PC-9 (cell line): ENCODE measurements at places on chromosomes 16 and 17. TPM values are rescaled to one million over a fixed set of nuclear protein-coding genes. Genes with fewer than 3 reads are reported as not detected.
A peak's percentile ranks its signal among the peaks of the same experiment; 100 is the strongest.

The PIRT gene
- not detected in 2 replicates for total RNA-seq

The USP22 gene
- total RNA-seq, result 291 and 296 TPM in 2 replicates

- no peak for DNase-seq
Observed at GRCh38 chr17:30824002-30824355, 513 bp downstream of the CRLF3 start.

DNA sequence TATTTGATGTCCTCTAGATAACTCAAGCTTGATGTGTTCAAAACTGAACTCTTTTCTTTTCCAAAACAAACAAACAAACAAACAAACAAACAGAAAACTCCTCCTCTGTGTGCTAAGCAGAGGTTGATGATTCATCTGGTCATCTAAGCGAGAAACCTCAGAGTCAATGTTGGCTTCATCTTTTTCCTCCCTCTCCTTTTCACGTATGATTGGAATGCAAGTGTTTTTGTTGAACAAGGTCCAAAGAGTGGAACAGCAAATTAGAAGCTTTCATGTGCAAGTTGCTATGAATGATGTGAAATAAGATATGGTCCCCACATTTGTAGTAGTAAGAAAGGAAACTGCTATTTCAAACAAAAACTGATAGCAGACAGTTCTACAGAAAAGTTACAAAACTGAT, 52.5 kb downstream of the TBX4 start:
- peak; percentile 72 for DNase-seq

DNA sequence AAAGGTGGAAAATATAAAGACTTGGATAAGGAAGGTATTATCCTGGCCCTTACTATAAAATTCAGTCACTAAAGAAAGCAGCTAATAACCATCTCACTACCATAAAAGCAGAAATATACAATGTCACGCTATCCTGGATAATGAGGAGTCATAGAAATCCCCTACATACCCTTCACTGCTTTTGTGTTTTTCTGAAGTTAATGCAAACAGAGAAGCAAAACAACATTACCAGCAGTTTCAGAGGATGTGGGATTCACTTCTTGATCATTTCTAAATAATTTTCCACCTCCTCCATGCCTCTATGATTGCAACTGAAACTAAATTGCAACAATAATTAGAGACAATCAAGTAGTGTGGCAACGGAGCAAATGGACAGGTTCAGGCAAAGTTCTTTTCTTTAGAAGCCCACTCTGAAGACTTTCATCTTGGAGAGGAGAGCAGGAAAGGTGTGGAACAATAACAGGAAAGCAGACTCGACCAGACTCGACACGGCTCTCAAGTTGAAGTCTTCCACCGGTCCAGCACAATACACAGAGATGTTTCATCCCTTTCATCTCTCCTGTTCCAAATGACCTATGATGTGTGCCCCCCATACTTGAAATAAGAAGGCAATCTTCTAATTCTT, 10.2 kb downstream of the CYTH1 start:
- DNase-seq, result no peak
